ENCODE measurements at places on chromosomes 6 and 20.

- DNase-seq, result no peak
These were observed 118.8 kb downstream of the PHACTR3 start for GRCh38 chr20:59723108-59723500.

GRCh38 chr6:157037165-157037564 is 260.0 kb downstream of the ARID1B start:
- DNase-seq, result no peak

DNA sequence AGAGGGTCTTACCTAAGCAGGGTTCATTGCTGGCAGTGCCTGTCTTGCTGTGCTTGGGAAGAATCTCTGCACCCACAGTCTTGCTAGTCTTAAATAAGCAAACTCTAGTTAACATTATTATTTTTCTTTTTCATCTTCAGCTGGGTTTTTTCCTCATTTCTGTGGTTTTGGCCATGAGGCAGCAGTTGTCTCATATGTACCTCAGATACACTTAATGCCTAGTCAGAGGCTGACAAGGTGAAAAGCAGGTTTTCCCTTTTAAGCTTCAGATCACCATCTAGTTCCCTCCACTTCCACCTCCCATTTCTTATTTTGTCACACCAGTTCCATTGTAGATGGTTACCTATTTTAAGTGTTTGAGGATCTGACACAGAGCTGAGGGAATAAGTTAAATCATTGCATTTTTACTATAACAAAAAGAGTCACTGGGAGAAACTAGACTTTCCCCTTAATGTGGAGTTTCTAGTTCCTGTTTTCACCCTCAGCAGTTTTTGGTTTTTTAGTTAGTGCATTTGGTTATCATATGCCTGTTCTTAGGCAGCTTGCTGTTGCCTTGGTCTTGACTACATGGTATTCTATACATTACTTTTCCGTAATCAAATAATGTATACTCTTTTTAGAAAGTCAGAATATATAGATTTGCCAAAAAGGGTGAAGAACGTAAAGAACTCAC is 46.0 kb downstream of the AFDN start:
- DNase-seq, result peak; percentile 26

GRCh38 chr6:166907373-166907841 is 48.9 kb downstream of the RNASET2 start:
- no peak for DNase-seq

GRCh38 chr20:33853507-33853813 is 42.3 kb downstream of the CHMP4B start:
- DNase-seq, result no peak

Data from RPMI8226 (cell line).